ENCODE measurements at places on chromosomes 2 and 18.

DNA sequence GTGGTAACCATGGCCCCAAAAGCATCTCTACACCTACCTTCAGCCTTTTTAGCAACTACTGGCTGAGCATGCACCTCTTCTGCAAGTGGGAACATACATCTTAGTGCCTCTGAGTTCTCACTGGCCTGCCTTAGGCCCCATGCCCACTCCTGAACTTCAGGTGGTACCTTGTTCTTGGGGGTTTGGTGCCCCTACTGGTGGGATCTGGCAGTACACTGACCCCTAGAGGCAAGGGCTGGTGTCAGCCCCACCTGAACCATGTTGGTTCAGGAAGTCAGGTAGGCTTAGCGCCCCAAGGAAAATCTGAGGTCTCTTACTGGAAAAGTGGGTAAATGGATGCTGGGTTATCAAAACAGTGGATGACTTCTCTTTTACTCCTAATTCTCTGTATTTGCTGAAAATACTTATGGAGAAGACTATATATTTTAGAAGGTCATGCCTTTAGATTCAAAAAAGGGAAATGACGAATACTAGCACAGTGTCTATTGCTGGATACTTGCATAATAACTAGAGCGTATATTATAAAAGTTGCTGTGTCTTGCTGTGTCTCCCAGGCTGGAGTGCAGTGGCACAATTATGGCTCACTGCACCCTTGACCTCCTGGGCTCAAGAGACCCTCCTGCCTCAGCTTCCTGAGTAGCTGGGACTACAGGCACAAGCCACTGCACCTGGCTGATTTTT lies 84.6 kb downstream of the RAB31 start:
- DNase-seq: no peak

- DNase-seq: no peak
Observed at GRCh38 chr2:11073776-11074175, 81.5 kb upstream of the SLC66A3 start.

- no peak for DNase-seq
Observed at GRCh38 chr18:23537274-23537673, 34.0 kb downstream of the RMC1 start.

DNA sequence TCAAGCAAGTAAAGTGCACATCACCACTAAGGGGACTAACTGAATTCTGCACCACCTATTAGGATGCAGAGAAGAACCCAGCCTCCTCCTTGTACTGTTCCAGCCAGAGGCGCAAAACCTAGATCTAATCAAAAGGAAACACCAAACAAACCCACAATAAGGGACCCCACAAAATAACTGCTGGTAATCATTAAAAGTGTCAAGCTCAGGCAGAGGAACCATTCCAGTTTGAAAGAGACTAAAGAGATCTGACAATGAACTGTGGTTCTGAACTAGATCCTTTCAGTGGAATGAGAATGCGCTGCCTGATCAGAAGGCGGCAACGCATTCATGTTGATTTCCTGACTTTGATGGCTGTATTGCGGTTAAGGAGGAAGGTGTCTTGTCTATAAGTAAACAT lies 16.8 kb downstream of the HDLBP start:
- no peak for DNase-seq

DNA sequence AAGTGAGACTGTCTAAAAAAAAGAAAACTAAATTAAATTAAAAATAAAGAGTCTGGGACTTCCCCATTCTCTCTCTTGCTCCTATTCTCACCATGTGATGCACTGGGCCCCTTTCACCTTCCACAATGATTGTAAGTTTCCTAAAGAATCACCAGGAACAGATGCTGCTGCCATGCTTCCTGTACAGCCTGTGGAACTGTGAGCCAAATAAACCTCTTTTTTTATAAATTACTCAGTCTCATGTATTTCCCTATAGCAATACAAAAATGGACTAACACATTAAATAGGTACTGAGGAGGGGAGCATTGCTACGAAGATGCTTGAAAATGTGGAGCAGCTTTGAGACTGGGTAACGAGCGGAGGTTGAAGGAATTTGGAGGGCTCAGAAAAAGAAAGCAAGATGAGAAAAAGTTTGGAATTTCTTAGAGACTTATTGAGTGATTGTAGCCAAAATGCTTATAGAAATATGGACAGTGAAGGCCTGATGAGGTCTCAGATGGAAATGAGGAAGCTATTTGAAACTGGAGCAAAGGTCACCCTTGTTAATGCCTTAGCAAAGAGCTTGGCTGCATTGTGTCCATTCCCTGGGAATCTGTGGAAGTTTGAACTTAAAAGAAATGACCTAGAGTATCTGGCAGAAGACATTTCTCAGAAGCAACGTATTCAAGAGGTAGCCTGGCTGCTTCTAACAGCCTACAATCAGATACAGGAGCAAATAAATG lies 128.7 kb downstream of the EIPR1 start:
- no peak for DNase-seq

Measured in mesothelial cell of epicardium (in vitro differentiated cells).